ENCODE measurements at places on chromosomes 2 and 18.
A peak's percentile ranks its signal among the peaks of the same experiment; 100 is the strongest.

GRCh38 chr2:173653432-173653805 is 298.7 kb downstream of the CDCA7 start:
- no peak for DNase-seq

- DNase-seq = no peak
Observed at GRCh38 chr2:204258890-204259289, 286.4 kb upstream of the PARD3B start.

GRCh38 chr2:134344954-134345697 is 91.3 kb downstream of the MGAT5 start:
- no peak for DNase-seq

GRCh38 chr2:26555246-26556133 is 77.6 kb upstream of the OTOF start:
- DNase-seq = no peak

DNA sequence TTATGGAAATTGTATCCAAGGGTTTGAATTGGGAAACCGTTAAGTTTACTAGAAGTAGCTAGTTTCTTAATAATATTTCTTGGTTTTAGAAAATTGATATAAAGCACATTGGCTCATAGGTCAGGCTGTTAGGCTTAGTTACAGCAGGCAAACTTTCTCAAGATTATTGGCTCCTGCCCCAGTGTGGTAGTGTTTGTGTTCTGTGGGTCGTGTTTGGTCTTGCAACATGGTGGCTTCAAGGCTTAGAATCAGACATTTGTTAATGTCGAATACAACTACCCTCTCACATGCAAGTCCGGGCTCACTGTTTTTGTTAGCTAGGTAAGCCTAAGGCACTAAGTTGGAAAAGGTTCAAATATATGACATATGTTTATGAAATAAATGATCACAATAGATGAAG is 19.6 kb downstream of the CERS6 start:
- no peak for DNase-seq

- DNase-seq = no peak
Observed at GRCh38 chr2:39719317-39719716, 53.6 kb downstream of the TMEM178A start.

DNA sequence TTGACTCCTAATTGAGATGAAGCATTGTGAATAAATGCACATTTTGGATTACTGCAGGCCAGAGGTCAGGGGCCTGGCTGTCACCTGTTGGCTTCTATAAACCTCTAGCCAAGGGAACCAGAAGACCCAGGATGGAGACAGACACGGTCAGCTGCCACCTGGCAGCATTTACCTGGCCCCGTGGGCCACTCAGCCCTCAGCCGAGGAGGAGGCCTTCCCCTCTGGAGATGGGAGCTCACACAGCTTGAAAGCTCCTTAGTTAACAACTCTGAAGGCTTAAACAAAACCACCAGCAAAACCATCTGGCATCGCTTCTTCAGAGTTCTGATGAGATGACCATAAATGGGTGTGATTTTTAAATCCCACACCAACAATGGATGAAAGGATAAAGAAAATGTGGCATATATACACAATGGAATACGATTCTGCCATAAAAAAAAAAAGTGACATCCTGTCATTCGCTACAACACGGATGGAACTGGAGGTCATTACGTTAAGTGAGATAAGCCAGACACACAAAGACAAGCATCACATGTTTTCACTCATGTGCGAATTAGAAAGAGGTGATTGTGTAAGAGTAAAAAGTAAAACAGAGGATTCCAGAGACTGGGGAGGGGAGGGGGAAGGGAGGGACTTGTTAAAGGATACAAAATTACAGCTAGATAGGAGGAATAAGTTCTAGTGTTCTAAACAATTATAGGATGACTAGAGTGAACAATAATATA is 218.4 kb downstream of the TMEM163 start:
- no peak for DNase-seq

- no peak for DNase-seq
Observed at GRCh38 chr2:224126003-224126402, 86.9 kb upstream of the SERPINE2 start.

- peak; percentile 93 for DNase-seq
Observed at GRCh38 chr18:12948050-12948804, 416 bp downstream of the SEH1L start.

DNA sequence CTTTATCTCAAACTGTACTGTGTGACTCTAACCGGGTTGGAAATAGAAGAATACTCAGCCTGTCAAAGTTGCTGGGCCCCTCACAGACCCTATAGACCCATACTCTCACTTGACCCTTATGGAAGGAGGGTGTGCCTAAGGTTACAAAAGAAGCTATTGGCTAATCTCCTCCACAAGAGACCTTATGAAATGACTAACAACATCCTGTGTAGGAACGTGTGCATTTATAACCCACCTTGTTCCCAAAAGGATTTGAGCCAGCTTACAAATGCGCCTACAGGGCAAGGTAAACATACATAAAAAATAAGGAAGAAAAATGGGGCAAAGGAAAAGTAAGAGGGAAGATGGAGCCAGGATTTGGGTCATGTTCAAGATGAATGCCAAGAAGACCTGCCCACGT is 225.4 kb upstream of the SMAD2 start:
- no peak for DNase-seq

GRCh38 chr18:56019908-56020307 is 431.9 kb upstream of the TCF4 start:
- no peak for DNase-seq

DNA sequence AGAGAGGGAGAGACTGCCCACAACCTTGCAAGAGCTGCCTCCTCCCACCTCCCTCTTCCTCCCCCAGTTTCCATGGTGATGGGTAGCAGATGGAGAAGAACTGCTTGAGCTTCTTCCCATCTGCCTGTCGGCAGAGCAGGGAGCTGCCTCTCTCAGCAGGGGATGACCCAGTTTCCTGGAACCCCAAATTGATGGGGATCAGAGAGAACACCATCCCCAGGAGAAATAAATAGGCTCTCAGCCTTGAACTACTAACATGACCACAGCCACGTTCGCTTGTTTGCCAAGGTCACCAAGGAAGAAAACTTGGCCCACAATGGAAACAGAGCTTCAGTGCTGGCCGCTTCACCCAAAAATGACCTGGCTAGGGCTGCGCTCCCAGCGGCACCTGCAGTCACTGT is 82.2 kb downstream of the ADD2 start:
- no peak for DNase-seq

- DNase-seq = no peak
Observed at GRCh38 chr18:44758861-44759631, 78.4 kb downstream of the SETBP1 start.

DNA sequence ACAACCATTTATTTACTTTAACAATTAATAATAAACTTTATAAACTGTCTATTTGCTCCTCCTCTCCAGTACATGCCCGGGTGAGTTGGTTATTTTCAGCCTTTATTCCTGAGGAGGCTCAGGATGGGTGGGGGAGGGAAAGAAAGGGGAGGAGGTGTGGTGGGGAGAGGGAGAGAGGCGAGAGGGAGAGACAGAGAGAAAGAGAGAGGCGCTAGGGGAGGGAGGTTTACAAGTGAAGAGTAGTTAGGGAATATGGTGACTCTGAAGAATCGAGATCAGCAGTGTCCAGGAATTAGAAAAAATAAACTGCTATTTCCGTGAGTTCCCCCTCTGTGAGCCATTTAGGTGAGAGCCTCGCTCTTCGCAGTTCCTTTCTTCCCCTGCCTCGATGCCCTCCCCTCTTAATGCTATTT is 138.9 kb downstream of the MEIS1 start:
- DNase-seq = no peak

DNA sequence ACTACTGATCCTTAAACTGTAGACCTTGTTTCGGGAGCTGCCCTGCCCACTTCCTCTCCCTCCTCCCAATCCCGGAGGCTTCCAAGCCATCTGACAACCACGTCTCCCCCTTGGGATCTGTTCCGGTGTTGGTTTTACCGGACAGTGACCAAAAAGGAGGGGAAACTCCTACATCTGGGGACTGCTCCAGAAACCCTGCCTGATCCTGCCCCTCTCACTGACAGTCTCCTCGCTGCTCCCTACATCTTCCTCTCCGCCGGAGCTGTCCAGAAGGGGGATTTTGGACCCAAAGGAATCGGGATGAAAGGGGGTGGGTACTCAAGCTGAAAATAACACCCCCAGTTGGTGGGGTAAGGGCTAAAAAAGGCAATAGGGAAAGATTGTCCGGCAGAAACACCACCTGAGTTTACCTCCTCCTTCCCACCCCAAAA is 1.5 kb downstream of the INO80D start:
- DNase-seq = no peak

DNA sequence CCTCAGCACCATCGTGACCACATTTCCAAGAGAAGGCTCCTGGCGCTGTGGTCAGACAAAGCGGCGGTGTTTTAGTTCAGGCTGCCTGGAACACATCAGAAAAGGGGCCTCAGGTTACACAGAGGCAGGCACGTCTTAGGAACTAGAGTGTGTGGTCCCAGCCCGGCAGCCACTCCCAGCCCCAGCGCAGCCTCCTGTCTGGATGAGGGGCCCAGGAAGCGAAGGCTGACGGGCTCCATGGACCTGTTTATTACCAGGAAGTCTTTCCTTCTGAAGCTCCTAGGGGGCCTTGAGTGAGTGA is 10.0 kb upstream of the GPR55 start:
- DNase-seq = no peak

DNA sequence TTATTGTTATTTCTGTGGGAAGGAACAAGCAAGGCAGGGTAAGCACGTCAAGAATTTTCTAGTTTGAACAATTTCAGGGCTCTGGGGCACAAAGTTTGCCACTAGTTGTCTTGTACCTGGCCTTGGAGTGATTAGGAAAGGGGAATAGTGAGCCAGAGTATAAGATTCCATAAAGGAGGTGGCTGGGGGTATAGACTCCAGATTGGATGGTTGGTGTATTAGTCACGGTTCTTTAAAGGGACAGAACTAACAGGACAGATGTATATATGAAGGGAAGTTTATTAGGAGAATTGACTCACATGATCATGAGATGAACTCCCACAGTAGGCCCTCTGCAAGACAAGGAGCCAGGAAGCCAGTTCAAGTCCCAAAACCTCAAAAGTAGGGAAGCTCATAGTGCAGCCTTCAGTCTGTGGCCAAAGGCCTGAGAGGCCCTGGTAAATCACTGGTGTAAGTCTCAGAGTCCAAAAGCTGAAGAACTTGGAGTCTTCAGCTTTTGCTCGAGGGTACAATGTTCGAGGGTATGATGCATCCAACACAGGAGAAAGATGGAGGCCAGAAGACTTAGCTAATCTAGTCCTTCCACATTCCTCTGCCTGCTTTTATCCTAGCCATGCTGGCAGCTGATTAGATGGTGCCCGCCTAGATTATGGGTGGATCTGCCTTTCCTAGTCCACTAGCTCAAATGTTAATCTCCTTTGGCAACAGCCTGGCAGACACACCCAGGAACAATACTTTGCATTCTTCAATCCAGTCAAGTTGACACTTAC is 31.5 kb upstream of the PTPRM start:
- DNase-seq = no peak

DNA sequence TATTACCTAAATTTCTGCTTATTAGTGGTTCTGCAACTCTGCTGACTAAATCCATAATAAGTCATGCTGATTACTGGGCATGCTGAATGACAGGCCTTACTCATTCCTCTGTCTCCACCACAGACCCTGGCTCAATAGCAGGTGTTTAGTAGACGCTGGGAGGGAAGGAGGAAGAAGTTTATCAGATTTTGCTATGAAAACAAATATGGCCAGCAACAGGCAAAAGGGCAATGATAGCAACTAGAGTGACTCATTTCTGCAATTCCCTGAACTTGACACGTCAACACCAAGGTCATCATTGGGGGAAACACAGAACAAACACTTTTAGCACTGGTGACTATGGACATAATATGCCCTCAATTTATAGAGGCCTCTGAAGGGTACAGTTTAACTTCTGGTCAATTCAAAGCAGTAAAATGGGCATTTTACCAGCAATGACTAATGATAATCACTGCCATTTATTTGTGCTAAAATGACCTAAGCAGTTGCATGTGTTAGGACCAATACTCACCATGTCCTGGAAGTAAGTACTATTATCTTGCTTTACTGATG is 35.2 kb downstream of the TMEM163 start:
- no peak for DNase-seq

- DNase-seq = no peak
Observed at GRCh38 chr2:231293163-231293562, 94.7 kb downstream of the ARMC9 start.

- DNase-seq = no peak
Observed at GRCh38 chr2:81304154-81304830, 999.7 kb upstream of the LRRTM1 start.

DNA sequence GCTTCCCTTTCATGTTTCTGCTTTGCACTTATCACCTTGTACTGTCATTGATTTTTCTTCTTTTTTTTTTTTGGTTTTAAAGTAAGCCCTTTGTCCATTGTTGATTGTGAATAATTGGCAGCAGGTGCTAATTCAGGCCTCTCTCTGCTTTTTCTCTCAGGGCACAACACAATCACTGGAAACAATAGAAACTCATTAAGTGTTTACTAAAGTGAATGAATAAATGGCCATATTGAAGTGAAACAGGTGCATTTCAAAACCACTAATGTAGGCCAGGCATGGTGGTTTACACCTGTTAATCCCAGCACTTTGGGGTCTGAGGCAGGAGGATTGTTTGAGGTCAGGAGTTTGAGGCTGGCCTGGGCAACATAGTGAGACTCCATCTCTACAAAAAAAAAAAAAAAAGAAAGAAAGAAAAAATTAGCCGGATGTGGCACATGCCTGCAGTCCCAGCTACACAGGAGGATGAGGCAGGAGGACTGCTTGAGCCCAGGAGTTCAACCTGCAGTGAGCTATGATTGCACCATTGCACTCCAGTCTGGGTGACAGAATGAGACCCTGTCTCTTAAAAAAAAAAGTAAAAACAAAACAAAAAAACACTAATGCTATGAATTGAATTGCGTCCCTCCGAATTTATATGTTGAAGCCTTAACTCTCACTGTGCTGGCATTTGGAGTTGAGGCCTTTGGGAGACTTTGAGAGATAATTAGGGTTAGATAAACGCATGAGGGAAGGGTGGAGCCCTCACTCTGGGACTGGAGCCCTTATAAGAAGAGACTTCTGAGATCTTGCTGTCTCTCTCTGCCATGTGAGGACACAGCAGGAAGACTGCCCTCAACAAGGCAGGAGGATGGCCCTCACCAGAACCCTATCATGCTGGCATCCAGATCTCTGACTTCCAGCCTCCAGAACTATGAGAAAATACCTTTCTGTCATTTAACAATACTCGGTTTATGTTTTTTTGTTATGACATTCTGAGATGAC is 19.9 kb downstream of the SLC38A11 start:
- no peak for DNase-seq

- DNase-seq = no peak
Observed at GRCh38 chr2:127149384-127149783, 42.4 kb upstream of the BIN1 start.
